ENCODE measurements at places on chromosomes 7 and 10. TPM values are rescaled to one million over a fixed set of nuclear protein-coding genes. Genes with fewer than 3 reads are reported as not detected.

Gene NACAD
- 1.7 TPM for total RNA-seq

Gene DGKI
- total RNA-seq = 1.9 TPM

Gene KLF14
- under 0.01 TPM for total RNA-seq

Gene ZNF487
- total RNA-seq = 4.9 TPM

Gene GIMAP1
- total RNA-seq = 0.09 TPM

Gene SOSTDC1
- not detected for total RNA-seq

Gene ADAM12
- total RNA-seq = 9.1 TPM

Gene GAD2
- not detected for total RNA-seq

Gene NUDT13
- total RNA-seq = 1.5 TPM

Gene MRLN
- not detected for total RNA-seq

Gene C7orf33
- total RNA-seq = not detected

Gene CUBN
- total RNA-seq = 2.2 TPM

Gene VWA2
- total RNA-seq = 0.86 TPM

Gene GJD4
- total RNA-seq = not detected

Gene LMOD2
- total RNA-seq = not detected

Gene TBXAS1
- total RNA-seq = 2.1 TPM

Gene FAM25A
- not detected for total RNA-seq

Gene CDHR3
- 5.4 TPM for total RNA-seq

Gene CXCL12
- total RNA-seq = 54.7 TPM

Gene YKT6
- total RNA-seq = 45.6 TPM

Gene NCF1
- total RNA-seq = under 0.01 TPM

Gene NAT16
- total RNA-seq = not detected

Gene C10orf143
- total RNA-seq = 1.0 TPM
